ENCODE measurements at places on chromosomes 13 and 19.

DNA sequence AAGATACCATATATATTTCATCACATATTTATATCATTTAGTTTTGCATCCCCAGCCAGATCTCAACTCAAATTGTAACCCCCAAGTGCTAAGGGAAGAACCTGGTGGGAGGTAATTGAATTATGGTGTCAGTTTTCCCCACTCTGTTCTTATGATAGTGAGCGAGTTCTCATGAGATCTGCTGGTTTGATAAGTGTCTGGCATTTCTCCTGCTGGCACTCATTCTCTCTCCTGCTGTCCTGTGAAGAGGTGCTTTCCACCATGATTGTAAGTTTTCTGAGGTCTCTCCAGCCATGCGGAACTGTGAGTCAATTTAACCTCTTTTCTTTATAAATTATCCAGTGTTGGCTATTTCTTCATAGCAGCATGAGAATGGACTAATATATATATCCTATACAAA is 462.5 kb upstream of the SLITRK5 start:
- DNase-seq = no peak

DNA sequence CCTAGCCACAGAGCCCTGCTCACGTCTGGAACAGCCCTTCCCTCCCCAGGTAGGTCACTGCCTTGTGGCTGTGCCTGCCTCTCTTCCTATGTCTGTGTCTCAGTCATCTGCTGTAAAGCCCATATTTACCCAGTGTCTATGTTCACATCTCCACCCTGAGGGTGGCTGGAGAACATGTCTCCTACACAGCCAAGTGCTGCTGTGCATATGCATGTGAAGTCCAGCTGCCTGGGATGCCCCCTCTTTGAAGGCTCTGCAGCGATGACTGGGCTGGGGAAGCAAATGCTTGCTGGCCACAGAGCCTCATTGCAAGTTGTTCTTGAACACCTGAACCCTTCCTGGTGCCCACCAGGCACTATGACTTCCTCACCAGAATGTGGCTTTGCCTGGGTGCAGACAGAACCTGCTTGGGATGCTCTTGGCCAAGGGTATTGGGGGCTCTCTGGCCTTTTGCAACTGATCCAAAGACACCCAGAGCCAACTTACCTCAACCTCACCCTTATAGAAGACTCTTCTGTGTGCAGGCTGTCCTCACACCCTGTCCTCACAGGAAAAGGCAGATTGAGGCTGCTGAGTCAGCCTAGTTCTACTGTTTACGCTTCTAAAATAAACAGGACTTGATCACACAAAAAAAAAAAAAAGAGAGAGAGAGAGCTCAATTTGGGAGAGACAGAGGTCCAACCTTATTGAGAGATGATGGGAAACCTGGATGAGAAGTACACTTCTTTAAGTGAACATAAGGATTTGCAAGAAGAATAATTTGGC is 26.5 kb downstream of the MRPL57 start:
- DNase-seq = no peak

GRCh38 chr13:60418954-60419353 is 21.9 kb downstream of the TDRD3 start:
- DNase-seq = no peak

GRCh38 chr13:103935117-103935516 is 868.9 kb upstream of the SLC10A2 start:
- no peak for DNase-seq

DNA sequence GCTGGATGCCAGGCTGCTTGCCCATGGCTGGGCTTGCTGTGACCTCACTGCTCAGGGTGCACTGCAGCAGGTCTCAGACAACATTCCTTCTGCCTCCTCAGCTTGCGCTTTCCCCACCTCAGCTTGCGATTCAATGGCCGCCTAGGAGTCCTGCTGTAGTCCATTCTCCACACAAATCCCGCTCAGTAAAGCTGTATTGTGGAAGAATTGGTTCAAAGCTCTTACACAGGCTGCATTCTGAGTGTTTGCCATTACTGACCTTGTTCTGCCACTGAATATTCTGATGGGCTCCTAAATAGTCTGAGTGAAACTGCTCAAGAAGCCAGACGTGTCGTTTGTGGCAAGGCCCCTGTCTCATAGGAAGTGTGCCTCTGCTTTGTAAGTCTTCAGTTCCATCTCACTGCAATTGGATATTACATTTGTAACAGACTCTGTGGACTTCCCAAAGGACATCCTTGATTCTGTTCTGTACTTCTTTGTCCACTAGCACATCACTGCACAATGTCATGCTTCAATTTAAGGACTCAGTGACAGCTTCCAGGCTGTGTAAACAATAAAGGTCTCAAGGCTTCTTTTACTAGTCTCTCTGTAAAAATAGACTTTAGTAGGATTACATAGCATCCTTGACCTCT is 49.8 kb downstream of the KATNAL1 start:
- DNase-seq = no peak

GRCh38 chr13:20129076-20129475 is 31.8 kb downstream of the GJA3 start:
- no peak for DNase-seq

- no peak for DNase-seq
Measured at GRCh38 chr19:33641261-33641660, 19.5 kb downstream of the CHST8 start.

DNA sequence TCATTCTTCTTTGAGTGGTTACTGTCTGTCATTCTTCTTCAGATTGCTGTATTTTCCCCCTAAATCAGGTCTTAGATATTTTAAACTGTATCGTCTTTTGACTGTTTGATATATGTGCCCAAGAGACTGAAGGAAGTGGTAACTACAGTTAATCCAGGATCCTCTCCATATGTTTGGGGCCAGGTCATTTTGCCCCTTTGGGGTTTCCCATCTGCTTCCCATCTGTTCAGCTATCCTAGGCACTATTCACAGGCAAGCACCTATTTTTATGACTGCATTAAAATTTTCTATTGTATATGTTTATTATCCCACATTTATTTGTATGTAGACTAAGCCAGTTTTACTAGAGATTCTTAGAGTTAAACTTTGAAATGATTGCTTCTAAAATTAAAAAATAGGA is 244.2 kb downstream of the PCCA start:
- DNase-seq = no peak

DNA sequence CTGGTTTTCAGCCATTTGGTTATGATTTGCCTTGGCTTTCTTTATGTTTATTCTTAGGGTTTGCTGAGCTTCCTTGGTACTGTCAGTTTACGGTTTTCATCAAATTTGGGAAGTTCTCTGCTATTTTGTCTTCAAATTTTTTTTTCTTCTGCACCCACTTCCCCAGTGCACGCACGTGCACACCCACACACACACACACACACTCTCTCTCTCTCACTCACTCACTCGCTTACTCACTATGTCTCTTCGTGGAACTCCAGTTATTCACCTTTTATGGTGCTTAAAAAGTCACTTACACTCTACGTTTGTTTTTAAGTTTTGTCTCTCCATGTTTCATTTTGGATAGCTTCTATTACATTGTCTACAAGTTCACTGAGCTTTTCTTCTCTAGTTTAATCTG is 7.1 kb downstream of the AKAP11 start:
- no peak for DNase-seq

DNA sequence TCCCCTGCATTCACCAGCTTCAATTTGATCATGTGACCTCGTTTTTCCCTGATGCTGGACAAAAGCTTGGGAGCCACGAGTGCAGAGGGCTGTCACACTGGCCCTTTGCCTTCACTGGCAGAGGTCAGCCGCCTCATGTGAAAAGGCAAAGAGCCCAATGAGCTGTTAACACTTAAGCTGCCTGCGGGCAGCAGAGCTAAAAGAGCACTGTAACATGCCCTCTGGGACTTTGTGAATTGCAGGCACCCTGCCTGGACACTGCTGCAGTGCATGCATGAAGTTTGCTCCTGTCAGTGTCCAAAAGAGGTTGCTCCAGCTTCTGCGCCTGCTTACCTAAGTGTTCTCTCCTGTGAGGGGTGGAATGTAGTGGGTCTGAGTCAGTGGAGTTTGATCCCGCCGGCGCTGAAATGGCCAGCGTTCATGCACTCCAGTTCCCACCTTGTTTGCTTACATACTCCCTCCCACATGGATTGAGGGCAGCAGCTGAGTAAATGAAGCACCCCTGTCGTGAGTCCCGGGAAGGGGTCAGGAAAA is 193.7 kb downstream of the RFC3 start:
- DNase-seq = no peak

GRCh38 chr19:4425537-4425936 is 23.1 kb downstream of the CHAF1A start:
- no peak for DNase-seq

DNA sequence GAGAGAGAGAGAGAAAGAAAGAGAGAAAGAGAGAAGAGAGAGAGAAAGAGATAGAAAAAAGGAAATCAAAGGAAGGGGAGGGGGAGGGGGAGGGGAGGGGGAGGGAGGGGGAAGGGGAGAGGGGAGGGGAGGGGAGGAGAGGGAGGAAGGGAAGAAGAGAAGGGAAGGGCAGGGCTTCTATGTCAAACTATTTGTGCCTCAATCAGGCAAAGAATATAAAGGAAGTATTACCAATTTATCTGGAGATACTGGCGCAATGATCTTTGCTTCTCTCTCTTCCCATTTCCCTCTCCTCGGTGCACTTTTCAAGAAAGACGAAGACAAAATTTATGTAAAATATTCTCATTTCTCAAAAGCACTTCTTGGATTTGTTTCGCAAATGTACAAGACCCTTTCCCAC is 9.3 kb upstream of the INSR start:
- DNase-seq = no peak

- no peak for DNase-seq
Measured at GRCh38 chr13:111517641-111518010, 197.2 kb downstream of the TEX29 start.

DNA sequence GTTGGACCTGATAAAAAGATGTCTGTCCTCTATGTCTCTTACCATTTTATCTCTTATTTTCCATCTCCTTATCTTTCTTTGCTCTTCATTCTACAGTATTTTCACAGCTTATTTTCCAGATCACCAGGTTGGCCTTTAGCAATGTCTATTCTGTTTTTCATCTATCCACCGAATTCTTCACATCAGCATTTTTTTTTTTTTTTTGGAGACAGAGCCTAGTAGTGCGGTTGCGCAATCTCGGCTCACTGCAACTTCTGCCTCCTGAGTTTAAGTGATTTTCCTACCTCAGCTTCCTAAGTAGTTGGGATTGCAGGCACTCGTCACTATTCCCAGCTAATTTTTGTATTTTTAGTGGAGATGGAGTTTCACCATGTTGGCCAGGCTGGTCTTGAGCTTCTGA is 49.0 kb downstream of the DNAJC15 start:
- DNase-seq = no peak

GRCh38 chr13:111143865-111144540 is 28.9 kb downstream of the ARHGEF7 start:
- no peak for DNase-seq

DNA sequence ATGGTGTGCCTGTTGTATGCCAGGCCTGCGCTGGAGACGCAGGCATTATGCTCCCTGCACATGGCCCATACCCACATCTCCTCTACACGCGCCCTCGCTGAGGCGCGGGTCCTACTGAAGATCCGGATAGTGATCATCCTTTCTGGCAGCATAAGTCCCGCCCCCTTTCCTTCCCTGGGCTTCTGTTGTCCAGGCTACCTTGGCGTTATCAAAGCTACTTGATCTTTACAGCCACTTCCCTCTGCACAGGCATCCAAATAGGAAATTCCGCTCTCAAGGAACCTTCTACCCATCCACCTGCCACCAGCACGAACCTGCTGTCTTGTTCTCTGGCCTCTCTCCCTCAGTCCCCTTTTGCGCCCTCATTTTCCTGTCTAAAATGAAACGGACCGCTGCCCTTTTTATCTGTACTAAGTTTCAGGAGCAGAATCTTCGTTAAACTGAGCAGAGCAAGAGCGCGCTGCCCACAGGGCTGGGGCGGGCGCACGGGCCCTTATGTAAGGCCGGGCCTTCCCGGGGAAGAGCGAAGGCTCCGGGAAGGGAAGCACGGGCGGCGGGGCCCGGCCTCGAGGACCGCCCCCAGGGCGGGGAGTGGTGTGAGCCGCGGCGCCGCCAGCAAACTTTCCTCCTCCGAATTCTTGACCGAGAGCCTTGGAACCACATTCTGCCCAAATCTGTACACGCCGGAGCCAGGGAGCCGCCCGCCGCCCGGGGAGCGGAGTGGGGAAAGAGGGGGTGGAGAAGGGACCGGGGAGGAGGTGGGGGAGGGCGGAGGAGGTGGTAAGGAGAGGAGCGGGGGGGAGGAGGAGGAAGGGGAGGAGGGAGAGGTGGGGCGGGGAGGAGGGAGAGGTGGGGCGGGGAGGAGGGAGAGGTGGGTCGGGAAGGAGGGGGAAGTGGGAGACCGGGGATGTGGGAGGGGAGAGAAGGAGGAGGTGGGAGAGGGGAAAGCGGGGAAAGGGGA is 920 bp upstream of the UBE2L5 start:
- peak; percentile 83 for DNase-seq

DNA sequence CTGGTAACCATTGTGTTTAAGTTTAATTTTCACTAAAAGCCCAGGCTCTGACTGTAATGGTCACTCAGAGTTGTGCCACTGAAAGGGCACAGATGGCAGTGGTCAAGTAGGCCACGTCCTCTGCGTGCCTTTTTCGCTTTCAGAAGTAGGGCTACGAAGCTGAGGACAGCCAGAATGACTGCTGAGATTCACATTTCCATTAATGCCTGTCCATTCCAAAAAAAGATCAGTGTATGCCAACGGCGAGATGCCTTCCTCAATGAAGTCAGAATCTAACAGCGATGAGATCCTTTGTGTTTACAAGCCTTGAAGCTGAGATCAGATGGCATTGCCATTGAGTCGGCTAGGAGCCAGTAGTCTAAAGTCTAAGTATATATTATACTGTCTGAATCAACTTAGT is 311.3 kb downstream of the FGF14 start:
- DNase-seq = no peak

- no peak for DNase-seq
Measured at GRCh38 chr19:7225741-7226140, 68.5 kb downstream of the INSR start.

GRCh38 chr13:20903164-20903475 is 574 bp upstream of the XPO4 start:
- no peak for DNase-seq

DNA sequence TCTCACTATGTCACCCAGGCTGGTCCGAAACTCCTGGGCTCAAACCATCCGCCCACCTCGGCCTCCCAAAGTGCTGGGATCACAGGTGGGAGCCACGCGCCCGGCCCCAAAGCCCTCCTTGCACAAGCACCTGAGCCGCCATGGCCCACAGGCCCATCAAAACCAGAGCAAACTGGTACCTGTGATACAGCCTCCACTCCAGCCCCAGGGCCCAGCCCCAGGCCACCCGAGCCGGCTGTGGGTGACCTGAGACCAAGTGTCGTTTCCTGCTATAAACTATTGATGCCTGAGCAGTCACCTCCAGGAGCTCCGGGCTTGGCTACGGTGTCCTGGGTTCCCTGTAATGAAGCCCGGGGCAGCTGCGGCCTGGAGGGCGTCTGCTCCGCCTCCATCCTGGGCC is 9.7 kb upstream of the PTBP1 start:
- DNase-seq = no peak

- no peak for DNase-seq
Measured at GRCh38 chr19:12364391-12365235, 870 bp downstream of the ZNF442 start.
